Stromal cell of bone marrow (primary cell): ENCODE measurements at places on chromosomes 6 and 20.

DNA sequence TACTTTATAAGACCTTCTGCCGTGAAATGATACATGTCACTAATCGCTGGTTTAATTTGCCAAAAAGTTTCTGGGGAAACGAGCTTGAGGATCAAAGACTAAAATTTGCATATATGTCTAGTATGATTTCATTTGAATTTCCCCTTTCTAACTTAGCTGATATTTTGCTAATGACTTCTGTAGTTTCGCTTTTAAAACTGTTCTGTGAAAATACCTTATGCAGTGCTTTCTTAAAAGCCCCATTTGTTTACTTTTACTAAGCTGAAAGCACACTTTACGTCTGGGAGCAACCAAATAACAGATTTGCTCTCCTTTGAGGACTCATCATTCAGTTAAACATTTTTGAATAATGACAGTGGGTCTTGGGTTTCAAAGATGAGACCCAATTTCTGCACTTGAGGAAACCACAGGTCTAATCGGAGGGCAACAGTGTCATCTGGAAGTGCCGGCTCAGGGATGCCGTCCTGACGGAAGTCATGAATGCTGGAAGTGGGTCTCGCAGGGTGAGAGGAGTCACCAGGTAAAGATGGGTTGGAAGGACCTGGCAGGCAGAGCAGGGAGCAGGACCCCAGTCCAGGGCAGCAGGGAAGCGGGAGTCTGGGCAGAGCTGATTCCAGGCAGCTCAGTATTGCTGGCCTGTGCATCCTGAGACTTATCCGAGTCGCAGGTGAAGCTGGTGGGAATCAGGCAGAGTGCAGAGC is 33.2 kb downstream of the PLEKHG1 start:
- DNase-seq = no peak

GRCh38 chr6:31664790-31665500 is at the start of gene GPANK1:
Gene GPANK1 (minus strand): TSS chr6:31664997. CDS start chr6:31664478, 519 bp downstream.
- DNase-seq = peak; percentile 90

GRCh38 chr20:18858816-18859215 is 45.2 kb downstream of the SCP2D1 start:
- DNase-seq = no peak

DNA sequence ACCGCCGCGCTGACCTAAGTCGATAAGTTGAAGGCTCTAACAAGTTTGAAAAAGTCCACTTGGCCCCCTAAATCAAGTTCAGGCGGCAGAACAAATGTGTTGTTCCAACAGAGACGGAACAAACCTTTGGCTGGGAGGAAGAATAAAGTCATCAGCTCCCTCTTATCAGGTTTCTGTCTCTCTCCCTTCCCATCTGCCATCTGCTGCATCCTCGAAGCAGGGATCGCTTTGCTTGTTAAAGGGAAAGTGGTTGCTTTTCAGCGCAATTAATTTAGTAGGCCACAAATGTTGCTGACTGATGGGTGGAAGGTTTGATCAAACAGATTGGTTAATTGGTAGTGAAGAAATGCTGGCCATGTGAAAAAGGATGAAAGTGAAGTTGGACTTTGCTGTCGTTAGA is 64.3 kb downstream of the CDH4 start:
- no peak for DNase-seq

GRCh38 chr20:24782301-24782700 is 166.8 kb upstream of the CST7 start:
- no peak for DNase-seq

- no peak for DNase-seq
Measured at GRCh38 chr6:1801401-1801800, 191.7 kb downstream of the FOXC1 start.

DNA sequence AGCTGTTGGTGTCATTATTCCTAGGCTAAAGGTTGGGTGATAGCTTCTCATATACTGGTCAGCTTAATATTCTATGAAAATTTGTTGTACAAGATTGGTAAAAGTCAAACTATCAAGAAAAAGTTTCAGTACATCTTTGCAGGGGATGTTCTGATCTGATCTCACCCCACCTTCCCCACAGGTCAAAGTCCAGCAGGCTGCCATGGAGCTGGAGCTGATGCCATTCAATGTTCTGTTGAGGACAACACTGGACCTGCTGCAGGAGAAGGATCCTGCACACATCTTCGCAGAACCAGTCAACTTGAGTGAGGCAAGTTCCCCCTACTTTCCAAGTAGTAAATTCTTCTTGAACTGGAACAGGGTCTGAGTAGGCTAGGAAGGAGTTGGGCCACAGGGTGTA is 13.1 kb downstream of the BRPF3 start:
- no peak for DNase-seq

DNA sequence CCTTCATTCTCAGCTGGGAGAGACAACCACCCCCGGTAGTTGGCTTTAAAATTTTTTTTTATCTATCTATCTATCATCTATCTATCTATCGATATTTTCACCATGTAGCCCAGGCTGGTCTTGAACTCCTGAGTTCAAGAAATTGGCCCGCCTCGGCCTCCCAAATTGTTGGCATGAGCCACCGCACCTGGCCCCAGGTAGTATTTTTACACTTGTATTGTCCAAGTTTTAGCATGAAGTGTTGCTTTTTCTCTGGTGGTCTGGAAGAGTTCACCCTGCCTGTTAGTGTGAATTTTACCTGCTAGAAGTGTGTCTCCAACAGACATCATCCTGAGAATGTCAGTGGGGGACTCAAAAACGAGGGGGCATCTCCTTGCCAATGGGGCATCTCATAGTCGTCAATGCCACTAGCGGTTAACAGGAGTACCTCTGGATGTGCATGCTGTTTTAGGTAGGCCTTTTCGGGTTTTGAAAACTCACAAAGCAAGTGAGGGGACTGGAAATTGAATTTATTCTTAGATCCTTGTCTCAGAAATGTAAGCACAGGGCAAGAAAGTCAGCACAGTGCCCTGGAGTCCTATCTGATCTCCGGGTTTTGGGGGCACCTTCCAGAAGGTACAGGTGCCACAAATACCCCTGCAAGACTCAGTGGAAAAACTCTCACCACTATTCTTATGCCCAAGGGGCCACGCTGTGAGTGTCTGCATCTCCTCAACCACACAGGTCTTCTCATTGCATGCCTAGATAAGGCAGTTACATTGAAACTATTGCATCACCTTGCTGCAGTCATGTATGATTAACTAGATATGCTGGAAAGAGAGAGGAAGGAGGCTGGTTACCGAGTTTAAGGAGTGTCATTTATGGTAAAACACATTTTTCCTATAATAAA is 37.1 kb downstream of the TNFAIP3 start:
- DNase-seq = no peak

- peak; percentile 82 for DNase-seq
Measured at GRCh38 chr6:72464791-72465691, 156.8 kb upstream of the KCNQ5 start.

GRCh38 chr6:52361414-52361944 is 472 bp upstream of the PAQR8 start:
- DNase-seq = no peak

GRCh38 chr6:9095137-9095536 is 659.8 kb upstream of the SLC35B3 start:
- DNase-seq = no peak

- DNase-seq = no peak
Measured at GRCh38 chr6:7721649-7722048, 4.2 kb upstream of the BMP6 start.

DNA sequence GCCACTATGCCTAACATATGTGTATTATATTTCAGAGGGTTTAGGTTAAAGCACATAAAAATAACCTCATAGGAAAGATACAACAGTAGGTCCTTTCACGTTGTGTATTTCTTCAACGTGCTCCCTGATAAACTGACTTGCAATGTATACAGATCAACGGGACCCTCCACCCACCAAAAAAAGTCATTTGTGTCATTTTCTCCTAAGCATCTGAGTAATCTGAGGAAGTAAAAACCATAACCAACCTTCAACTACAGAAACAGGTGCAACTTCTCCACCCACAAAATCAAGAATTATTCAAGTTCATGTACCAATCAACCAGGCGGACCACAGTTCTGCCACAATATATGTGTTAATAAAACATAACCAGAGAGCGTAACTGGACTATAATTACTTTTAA is 54.9 kb upstream of the NHSL1 start:
- no peak for DNase-seq

DNA sequence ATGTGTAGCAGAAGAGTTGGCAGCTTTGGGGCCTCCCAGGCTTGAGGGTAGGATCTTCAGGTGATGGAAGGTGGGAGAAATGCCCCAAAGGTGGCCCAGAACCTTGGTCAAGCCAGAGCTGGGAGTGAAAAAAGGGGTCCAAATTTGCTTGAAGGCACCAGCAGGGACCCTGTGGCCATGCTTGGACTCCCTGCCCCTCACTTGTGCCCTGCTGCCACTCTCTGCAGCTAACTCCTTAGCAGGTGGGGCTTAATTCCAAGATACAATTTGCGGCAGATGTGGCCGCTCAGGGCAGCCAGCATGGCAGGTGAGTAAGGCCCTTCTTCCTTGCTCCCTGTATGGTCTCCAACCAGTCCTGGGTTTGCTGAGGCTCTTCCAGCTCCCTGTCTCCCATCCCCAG is 285.0 kb upstream of the RNF24 start:
- no peak for DNase-seq

DNA sequence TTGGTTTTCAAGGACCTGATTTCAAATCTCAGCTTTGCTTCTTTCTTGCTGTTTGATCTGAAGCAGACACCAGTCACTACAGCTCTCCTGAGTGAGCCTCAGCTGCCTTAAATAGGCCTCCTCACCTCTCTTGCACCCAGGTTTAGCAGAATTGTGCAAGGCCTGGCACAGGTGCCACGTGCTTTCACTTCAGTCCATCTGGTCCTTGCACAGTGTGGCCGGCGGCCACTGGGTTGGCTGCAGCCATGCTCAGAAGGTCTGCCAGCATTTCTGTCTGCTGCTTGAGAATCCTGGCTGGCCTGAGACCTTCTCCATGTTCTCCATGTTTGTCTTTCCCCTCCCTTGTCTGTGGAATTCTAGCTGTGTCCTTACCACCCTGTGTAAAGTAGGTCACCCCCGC is 14.5 kb upstream of the DAAM2 start:
- DNase-seq = no peak

DNA sequence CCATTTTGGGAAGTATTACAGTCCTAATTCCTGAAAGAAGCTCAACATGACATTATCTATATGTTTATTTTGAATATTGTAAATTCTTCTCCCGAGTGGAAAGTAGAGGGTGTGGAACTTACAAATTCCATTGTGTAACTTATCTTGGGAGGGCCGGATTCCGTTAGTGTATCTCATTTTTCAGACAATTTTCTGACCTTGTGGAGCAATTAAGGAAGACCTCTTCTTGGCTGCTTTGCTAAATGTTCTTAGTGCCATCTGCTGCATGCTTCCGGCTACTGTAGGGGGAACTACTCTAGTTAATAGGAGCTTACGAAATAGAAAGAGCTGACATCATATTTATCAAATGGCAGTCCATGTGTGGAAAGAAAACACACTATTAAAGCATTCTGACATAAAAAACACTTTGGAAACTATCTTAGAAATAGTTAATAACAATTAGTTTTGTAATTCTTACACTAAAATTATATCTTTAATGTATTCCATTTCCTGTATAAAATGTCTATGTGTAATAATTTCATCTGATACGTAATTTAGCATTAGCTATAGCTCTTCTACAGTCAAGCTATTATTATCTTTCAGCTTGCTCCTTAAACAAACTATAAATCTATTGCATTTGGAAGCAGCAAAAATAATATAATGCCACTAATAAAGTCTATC is 41.5 kb upstream of the KCNQ5 start:
- DNase-seq = peak; percentile 73

DNA sequence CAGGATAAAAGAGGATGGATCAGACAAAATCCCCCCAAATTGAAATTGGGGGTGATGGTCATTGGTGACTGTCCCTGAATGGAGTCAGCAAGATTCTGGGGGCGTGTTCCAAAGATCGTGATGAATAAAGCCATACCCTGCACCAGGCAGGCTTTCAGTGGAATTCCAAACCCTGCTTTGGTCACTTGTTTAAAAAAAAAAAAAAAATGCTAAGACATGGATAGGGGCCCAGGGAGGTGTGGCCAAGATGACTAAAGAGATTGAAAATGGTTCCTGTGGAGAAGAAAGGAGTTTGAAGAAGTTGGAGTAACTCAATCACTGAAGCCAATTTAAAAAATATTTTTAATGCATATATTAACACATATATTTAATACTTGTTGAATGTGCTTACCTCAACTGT is 161.4 kb upstream of the KCNG1 start:
- DNase-seq = peak; percentile 28

- no peak for DNase-seq
Measured at GRCh38 chr20:32631933-32632460, 41.7 kb downstream of the C20orf203 start.

DNA sequence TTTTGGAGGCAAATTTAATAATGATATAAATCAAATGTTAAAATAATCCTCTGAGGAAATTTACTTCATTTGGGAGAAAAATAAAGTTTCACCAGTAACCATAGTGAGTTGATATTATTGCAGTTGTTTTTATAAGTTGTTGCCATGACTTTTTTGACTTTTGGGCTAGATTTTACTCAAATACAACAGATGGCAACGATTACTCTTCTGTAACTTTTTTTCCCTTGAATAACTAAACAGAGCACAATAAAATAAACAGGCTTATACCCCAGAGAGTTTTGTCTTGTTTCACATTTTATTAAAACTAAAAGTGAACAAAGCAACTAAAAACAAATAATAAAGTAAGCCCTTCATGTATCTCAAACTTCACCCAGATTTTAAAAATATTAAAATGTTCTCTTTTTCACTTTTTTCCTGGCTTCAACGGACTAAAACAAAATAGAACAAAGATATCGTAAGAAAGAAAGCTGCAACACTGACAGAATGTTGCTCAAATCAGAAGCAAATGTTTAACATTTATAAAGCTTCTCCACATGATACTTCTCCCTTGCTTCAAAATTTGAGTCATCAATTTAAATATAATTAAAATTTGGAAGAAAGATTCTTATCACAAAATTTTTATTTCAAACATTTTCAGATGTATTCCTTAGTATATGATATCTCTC is 42.5 kb upstream of the BMP5 start:
- DNase-seq = peak; percentile 50

DNA sequence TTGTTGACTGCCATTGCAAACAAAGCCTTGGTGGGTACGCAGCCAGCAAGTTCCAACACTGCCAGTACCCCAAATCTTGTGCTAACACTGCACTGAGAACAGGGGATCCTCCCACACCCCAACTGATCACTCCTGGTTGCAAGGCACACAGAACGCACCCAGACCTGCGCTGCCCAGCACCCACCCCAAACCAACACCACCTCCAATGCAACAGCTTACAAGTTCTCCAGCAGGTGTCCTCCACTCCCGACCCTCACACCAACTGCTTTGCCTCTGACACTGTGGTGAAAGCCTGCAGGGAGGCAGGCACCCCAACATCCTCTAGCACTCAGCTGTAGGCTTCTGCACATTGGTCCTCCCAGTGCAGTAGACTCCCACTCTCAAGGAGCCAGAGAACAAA is 39.3 kb upstream of the EYS start:
- DNase-seq = no peak

GRCh38 chr6:21048047-21048446 is 513.8 kb downstream of the CDKAL1 start:
- no peak for DNase-seq

GRCh38 chr6:20985821-20986220 is 451.6 kb downstream of the CDKAL1 start:
- no peak for DNase-seq

- no peak for DNase-seq
Measured at GRCh38 chr6:82374516-82374915, 10.9 kb downstream of the TPBG start.

- DNase-seq = no peak
Measured at GRCh38 chr6:73145690-73146089, 79.6 kb downstream of the KHDC1L start.
